PC-9 (cell line): ENCODE measurements at places on chromosomes 16 and 17.

DNA sequence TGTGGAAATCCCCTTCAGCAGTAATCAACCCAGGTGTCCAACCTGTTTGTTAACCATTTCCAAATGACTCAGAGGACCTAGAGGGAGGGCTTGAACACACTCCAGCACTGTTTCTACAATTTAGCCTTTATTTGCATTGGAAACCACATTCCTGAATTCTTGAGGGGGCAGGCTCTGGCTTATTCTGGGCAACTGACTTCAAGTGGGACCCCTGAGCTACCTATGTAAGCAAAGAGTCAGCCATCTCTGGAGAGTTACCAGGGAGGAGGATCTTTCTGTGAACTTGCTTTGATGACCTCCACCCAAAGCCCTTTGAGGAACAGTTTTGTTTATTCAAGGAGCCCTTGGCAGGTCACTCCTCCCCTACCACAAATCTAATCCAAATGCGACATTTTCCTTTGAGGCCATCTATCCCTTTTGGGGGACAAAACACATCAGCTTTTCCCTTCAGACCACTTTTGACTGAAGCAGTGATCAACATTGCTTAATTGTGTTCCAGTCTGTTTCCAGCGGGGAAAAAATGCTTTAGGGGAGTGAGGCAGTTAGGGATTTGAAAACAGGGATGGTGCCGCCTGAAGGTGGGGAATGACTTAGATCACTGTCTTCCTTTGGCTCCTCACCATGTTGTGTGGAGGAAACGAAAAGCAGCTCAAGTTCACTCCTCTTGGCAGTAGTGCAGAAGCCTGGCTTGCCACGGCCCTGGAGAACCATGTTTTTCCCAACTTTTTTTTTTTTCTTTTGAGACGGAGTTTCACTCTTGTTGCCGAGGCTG lies 46.2 kb downstream of the TUBD1 start:
- DNase-seq, result peak; percentile 100

DNA sequence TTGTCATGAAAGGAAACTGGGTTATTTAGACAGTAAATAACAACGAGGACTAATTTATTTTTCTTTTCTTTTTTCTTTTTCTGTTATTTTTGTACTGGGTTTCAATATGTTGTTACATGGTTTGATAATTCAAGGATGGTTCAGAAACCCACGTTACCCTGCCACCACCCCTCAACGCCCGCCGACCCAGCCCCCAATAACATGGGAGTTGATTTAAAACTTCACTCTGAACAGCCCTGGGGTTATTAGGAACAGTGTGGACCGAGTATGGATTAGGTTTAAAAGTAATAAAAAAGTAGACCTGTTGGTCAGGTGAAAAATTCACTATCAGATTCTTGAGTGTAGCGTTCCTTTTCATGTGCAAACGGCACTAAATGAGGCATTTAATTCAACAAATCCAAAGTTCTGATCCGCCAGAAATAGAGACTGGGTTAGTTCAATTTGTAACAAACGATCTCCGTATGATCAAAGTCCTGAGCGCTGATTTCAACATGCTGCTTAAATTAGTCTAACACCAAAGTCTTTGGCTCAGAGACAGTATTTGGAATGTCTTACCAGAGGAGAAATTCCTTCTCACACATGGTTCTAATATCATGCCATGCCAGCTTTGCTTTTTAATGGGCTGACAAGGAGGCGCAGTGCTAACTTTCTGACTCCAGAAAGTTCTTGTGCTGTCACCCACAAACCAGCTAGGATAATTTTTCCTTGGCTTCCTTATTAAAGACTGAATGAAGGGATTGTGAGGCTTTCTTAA lies 173.1 kb upstream of the IRX3 start:
- no peak for DNase-seq

DNA sequence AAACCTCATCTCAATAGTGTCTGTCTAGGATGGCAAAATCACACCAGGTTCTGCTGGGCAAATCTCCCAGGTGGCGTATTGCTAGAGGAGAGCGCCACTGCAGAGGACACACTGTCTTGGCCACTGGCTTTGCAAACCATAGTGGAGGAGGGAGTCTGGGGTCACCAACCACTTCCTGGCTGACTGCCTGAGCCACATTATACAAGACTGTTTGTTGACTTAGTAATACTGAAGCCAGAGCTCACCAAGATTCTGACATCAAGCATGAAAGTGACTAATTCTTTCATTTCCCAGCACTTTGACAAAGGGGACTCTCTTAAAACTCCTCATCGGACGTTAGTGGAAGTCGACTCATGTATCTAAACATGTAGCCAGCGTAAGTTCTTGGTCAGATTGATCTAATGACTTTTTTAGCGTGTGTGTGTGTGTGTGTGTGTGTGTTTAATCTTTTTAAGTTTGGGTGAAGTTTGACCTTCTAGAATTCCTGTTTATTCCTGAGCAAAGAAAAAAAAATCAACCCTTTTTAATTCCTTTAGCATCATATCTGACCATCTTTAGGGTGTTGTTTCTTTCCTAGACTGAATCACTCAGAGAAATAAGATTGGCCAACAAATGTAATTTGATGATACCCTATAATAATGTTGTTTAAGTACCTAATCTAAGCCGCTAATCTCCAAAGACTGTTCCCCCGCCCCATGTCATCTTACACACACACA lies 13.7 kb downstream of the PITPNC1 start:
- peak; percentile 95 for DNase-seq

DNA sequence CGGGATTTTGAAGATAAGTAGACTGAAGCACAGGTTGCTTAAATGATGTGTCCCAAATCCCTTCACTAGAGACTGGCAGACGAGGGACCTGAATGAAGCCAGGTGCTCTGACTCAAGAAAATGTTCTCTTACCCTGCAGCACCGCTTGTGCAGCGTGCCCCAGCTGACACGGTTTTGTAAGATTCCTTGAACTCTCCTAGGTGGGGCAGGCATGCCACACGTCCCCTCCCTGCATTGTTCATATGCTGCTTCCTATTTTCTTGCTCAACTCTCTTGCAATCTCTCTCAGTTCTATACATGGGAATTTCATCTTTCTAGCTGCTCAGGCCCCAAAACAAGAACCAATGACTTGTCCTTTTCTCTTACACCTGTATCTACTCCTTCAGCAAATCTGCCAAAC lies 22.1 kb upstream of the HNF1B start:
- no peak for DNase-seq

GRCh38 chr17:57803021-57803420 lies 46.8 kb downstream of the MRPS23 start:
- no peak for DNase-seq

GRCh38 chr17:59633658-59634359 lies 14.1 kb downstream of the CLTC start:
- DNase-seq, result no peak

GRCh38 chr17:75160211-75160610 lies 5.9 kb upstream of the JPT1 start:
- no peak for DNase-seq

GRCh38 chr17:265718-266117 lies 84.3 kb upstream of the DOC2B start:
- no peak for DNase-seq

- DNase-seq, result no peak
Observed at GRCh38 chr17:76534831-76535732, 2.4 kb downstream of the CYGB start.

DNA sequence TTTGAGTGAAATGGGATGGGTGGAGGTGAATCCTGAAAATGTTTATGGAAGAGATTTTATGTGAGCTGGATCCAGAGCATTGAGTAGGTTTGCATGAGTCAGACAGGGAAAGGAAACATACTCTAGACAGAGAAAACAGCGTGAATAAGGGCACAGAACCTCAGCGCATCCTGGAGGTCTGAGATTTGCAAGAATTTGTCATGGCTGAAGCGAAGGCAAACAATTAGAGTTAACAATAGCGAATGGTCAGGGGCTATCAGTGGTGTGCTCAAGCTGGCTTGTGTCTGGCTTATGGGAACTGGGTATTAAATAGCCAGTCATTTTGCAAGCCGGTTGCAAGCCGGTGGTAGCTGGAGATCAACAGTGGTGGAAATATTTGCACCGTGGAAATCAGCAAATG lies 36.4 kb downstream of the MAP2K6 start:
- no peak for DNase-seq

DNA sequence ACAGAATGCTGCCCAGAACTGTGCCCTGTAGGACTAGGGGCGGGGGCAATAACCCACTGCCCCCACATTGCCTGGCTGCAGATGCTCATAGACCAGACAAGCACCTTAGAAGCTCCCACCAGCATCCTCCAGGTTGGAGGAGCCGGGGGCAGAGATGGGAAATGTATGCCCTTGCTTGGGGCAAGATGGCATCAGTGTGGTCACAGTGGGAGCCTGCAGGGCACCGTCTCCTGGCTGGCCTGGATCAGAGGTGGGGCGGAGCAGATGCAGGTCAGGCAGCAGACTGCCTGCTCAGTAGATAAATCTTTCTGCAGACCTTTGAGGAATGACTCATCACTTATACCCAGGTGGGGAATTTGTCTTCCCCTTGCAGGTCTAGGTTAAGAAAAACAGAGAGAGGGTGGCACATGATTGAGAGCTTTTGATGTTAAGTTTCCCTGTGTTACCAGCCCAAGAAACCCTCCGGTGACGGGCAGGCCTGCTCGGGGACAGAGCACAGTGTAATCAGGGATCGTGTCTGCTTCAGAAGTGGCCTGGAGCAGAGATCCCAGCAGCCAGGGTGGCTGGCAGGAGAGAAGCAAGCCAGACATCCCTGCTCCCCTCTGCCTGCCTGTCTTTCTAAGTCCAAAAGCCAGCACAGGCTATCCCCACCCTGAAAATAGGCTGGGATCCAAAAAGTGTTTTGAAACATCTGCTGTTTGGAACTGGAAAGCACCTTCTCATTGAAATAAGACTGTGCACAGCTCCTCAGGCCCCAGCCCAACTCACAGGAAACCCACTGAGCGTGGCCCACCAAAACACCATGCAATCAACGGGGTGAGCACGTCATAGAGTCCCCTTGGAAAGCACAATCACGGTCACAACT lies 50.7 kb upstream of the RPL38 start:
- DNase-seq, result peak; percentile 44

GRCh38 chr17:17706140-17707060 lies 25.1 kb downstream of the RAI1 start:
- DNase-seq, result no peak

GRCh38 chr17:49920030-49920769 lies 48.8 kb upstream of the DLX4 start:
- DNase-seq, result no peak

GRCh38 chr17:750431-751037 lies 1.5 kb downstream of the GEMIN4 start:
- DNase-seq, result no peak

GRCh38 chr17:50477976-50478375 lies 684 bp upstream of the RSAD1 start:
- no peak for DNase-seq

DNA sequence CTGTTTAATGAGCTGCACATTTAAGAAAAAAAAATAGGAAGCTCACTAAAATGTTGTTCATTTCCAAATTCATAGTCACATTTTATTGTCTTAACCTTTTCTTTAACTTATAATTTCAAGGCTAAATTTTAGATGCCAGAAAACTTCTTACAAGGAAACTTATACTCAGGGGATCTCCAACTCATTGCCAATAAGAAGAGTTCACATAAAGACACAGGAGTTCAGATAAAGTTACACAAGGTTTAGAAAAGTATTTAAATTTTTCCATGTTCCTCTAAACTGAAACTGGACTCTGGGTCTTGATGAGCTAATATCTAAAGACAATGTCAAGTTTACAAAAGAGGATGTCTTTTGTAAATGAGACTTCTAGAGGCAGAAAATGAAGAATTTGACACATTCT lies 190.7 kb upstream of the KCNJ16 start:
- no peak for DNase-seq

GRCh38 chr17:39104657-39105056 lies 46.8 kb downstream of the PLXDC1 start:
- DNase-seq, result no peak

DNA sequence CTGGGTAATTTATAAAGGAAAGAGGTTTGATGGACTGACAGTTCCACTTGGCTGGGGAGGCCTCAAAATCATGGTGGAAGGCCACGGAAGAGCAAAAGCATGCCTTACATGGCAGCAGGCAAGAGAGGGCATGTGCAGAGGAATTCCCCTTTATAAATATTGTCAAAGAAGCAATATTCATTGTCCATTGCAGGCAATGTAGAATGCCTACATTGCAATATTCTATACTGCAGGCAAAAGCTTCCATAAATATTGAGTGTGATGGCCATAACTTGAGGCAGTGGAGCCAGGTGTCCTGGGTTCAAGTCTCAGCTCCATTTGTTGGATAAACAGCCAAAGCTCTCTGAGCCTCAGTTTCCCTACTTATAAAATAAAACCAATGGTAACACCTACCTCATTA lies 322.3 kb downstream of the SHISA9 start:
- DNase-seq, result no peak

DNA sequence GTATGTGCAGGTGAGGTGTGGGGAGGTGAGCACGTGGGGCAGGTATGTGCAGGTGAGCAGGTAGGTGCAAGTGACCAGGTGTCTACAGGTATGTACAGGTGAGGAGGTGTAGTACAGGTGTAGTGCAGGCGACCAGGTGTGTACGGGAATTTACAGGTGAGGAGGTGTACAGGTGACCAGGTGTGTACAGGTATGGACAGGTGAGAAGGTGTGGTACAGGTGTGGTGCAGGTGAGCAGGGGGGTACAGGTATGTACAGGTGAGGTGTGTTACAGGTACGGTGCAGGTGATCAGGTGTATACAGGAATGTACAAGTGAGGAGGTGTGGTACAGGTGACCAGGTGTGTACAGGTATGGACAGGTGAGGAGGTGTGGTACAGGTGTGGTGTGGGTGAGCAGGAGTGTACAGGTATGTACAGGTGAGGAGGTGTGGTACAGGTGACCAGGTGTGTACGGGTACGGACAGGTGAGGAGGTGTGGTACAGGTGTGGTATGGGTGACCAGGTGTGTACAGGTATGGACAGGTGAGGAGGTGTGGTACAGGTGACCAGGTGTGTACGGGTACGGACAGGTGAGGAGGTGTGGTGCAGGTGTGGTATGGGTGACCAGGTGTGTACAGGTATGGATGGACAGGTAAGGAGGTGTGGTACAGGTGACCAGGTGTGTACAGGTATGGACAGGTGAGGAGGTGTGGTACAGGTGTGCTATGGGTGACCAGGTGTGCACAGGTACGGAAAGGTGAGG lies 12.8 kb upstream of the DBNDD1 start:
- no peak for DNase-seq

DNA sequence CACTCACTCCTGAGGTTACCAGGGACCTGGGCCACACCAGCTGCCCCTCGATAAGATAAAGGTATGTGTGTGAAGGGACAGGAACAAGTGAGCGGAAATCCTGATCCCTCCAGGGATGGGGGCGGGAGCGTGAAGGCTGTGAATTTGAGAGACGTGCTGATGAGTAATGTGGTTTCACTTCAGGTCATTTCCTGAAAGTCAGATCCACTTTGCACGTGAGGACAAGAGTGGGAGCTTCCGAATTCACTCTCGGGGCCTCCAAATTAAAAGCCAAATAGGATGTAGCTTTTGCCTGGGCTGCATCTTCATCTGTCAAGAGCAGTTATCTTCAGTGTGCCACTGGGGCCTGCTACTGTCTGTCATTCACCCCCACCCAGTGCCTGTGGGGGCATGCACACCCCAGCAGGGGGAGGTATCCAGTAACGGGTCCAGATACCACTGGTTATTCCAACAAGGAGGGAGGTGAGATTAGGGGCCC lies 87.4 kb upstream of the LHX1 start:
- peak; percentile 54 for DNase-seq
